ENCODE measurements at places on chromosomes 1 and 21. TPM values are rescaled to one million over a fixed set of nuclear protein-coding genes. Genes with fewer than 3 reads are reported as not detected.

Gene DENND2D
- 3.7 TPM for total RNA-seq

Gene SYT2
- under 0.01 TPM for total RNA-seq

Gene IFI44L
- total RNA-seq = 3.8 TPM

Gene GREM2
- 14.7 TPM for total RNA-seq

Gene CDK18
- 11.1 TPM for total RNA-seq

Gene HJV
- total RNA-seq = not detected

Gene TRIM17
- 0.07 TPM for total RNA-seq

Gene TMEM61
- total RNA-seq = not detected

Gene CRP
- not detected for total RNA-seq

Gene INKA2
- total RNA-seq = 6.6 TPM

Gene CALML6
- total RNA-seq = 0.46 TPM

Gene TXNIP
- 356 TPM for total RNA-seq

Gene CSF3R
- not detected for total RNA-seq

Gene DISP3
- not detected for total RNA-seq

Gene FCRL1
- total RNA-seq = not detected

Gene SETSIP
- not detected for total RNA-seq

Gene PDPN
- total RNA-seq = 1.1 TPM

Data from smooth muscle cell of the pulmonary artery (primary cell).